Aorta (tissue), 5 donors: ENCODE measurements at places on chromosomes 3 and 15.

- peak; percentile 65 for DNase-seq
Observed at GRCh38 chr15:101615414-101615985, 36.7 kb downstream of the TM2D3 start.

DNA sequence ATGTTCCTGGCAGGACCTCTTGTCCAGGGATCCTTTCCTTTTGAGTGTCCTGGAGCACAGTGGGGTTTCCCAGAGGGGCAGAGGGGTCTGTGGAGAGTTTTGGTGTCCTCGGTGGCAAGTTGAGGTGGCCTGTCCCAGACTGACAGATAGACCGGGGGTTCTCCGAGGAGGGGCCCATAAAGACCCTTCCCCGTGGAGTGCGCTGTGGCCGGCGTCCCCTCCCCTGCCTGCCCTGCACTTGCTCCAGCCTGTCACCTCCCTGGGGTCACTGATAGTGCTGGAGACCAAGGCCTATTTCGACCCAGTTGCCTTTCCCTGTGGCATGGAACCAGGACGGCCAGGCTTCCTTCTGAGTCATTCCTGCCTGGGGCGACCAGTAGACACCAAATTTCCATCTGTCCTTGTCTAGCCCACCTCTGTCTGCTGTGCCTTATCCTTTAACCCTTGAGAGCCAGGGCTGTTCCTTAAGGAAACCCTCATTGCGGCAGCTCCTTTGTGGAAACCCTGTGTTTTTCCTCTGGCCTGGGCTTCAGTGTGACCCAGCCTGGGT lies 2.9 kb downstream of the MUC4 start:
- peak; percentile 42 for DNase-seq

GRCh38 chr3:134847349-134847748 lies 52.3 kb downstream of the EPHB1 start:
- DNase-seq, result no peak

- DNase-seq, result no peak
Observed at GRCh38 chr3:187120326-187120725, 19.0 kb downstream of the RPL39L start.

GRCh38 chr3:155387571-155387970 lies 94.1 kb upstream of the STRIT1 start:
- no peak for DNase-seq

DNA sequence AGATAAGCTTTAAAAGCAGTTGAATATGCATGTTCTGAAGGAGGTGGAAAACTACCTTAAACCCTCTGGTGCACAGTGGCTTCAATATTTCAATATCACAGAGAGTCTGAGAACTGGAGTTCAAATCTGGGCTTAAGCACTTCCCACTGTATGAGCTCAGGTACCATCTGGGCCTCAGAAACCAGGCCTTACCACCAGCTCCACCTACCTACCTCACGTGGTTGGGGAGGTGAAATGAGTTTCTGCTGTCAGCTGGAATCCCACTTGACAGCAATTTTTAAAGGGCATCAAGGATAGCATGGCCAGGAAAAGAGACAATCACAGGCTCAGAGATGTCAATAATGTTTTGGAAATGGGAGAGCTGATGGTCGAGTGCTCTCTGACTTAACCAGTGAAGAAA lies 5.0 kb downstream of the CHCHD4 start:
- no peak for DNase-seq

GRCh38 chr3:134559591-134559990 lies 73.7 kb downstream of the CEP63 start:
- no peak for DNase-seq

DNA sequence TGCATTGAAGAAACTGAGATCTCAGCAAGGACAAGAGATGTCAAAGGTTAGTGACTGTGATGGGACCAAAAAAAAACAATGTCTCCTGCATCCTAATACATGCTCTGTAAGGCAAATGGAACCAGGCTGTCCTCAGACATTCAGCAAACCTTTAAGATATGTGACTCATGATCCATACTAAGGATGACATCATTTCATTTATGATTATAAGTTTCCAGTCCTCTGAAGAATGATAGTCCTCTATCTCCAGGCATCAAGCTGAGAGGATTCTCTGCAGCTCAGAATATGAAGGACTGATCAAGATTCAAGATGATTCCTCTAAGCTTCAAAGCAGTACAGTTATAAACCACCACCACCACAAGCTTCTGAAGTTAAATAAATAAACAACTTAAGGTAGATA lies 47.6 kb downstream of the SSR3 start:
- no peak for DNase-seq

- DNase-seq, result no peak
Observed at GRCh38 chr3:11199902-11200845, 45.9 kb downstream of the HRH1 start.

GRCh38 chr3:175163686-175164085 lies 304.6 kb downstream of the NAALADL2 start:
- DNase-seq, result no peak

DNA sequence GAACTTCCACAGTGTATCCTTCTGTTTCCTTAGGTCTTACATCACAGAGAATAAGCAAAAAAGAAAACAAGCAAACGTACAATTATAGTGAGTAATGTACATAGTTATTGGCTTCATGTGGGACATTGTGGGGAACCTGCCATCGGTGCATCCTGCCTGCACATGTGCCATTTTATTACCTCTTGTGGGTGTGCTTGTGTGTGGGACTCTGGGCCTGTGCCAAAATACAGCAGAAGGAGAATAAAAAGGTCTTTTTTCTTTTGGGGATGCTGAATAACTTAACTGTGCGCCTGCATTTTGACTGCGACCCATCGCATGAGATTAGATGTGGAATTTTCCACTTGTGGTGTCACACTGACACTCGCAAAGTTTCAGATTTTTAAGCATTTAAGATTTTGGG lies 169.6 kb upstream of the DCBLD2 start:
- DNase-seq, result no peak

- DNase-seq, result no peak
Observed at GRCh38 chr15:66919421-66919820, 146.0 kb upstream of the SMAD3 start.

DNA sequence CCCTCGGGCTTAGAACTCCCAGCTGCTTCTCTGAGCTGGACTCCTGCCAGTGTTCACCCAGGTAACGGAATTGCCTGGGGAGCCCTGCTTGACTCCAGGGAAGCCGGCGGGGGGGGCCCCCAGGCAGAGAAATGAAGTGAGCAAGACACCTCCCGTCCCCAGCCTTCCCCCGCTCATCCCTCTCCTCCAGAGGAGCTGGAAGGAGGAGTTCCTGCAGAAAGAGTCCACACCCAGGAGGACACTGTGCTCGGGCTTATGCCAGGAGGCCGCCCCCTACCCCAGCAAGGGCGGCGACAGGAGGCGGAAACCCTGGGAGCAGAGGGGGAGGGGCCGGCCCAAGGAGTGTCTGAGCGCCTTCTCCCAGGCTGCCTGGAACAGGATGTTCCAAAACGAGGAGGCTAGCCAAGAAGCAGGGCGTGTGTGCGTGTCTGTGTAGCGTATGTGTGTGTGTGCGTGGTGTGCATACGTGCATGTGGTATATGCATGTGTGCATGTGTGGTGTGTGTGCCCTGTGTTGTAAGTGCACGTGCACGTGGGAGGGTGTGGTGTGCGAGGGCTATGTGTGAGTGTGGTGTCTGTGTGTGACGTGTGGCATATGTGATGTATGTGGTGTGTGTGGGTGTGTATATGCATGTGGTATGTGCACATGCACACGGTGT lies 511.3 kb downstream of the SHQ1 start:
- peak; percentile 89 for DNase-seq

GRCh38 chr3:9384141-9384828 lies 13.1 kb upstream of the SETD5 start:
- no peak for DNase-seq

DNA sequence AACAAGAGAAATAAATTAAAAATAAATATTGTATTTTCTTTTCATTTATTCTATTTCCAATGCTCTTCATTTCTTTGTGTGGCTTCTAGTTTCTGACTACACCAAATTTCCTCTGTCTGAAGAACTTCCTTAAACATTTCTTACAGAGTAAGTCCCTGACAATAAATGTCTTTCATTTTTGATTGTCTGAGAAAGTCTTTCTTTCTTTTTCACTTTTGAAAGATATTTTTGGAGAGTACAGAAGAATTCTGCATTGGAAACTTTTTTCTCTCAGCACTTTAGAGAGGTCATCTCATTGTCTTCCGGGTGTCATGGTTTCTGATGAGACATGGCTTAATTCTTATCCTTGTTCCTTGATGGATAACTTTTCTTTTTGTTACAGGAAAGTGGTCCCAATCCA lies 119.6 kb downstream of the MOBP start:
- no peak for DNase-seq

DNA sequence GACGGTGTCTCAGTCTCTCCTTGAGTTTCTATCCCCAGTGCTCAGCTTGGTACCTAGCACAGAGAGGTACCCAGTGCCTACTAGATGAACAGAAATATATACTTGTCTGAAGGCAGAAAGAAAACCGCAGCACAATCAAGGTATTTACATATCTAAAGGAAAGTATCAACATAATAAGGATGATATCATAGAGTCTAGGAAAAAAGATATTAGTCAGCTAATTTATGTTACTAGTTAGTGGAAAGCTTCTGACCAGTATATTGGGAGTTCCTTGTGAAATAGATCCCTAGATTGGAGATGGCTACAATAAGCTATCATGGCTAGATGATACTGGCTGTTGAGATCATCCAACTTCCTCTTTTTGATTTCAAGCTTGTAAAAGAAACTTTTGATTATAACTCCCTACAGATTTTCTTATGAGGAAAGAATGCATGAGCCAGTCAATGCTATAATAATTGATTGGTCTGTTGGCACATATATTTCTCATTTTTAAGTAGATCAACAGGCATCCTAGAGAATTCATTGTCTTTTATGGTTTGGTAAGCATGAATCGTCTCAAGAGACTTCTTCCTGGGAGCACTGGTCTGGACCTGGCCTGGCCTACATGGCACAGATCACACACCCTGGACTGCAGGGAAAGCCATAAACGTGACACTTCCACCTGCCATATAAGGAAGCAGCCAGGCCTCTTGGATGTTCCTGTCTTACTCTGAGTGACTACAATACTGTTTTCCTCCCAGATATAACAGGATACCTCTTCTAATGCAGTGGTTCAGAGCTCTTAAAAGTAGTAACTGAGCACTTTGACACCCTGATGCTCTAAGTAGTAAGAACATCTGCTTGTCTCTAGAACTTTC lies 60.7 kb downstream of the IMPG2 start:
- DNase-seq, result no peak

DNA sequence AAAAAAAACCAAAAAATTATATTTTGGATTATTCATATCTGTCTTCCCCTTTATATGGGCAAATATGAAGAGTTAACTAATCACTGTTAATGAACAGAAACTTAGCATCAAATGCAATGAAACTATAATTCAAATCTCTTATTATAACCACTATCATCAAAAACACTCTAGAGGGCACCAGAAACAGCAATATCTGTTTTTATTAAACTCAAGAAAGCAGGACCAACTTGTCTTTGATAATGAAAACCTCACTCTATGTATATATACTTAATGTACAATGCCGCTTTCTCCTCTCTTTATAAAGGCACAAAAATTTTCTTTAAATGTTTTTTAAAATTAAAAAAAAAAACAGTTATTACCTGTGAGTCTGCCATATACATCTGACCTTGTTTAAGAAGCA lies 92.7 kb downstream of the UACA start:
- DNase-seq, result no peak

DNA sequence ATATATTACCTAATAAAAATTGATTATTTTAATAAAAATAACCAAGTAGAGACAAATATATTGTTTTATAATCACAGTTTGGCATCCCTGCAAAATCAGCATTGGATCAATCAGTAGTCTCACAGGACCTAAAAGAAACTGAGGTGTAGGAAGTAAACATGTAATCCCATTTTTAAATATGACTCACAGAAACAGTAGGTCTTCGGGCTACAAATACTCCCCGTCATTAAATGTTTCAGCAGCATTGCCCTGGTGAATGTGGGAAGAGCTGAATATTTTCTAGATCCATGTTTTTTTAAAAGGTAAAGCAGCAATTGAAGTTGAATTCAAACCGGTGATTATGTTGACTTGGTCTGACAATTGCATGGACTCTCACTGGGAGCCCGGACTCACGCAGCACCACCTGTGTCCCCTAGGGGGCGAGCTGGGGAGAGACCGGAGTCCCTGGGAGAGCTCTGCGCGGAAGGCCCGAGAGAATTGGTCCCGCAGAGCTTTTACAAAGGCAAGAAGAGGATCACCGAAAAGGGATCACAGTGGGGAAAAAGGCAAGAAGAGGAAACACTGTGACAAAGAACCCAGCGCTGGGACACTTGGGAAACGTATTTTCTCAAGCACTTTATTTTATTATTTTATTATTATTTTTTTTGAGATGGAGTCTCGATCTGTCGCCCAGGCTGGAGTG lies 17.2 kb upstream of the USP3 start:
- DNase-seq, result peak; percentile 96

DNA sequence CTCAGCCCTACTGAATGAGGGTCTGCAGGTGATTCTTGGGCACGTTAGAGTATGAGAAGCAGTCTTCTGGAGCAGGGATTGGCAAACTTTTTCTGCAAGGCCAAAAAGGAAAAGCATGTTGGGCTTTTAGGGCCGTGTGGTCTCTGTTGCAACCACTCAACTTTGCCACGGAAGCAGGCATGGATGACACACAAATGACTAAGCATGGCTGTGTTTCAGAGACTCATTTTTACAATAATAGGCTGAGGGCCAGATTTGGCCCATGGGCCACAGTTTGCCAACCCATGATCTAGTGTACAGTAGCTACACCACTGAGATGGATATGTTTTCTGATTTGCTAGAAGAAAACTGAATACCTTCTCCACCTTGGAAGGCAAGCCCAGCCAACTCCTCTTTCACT lies 66.1 kb upstream of the PRICKLE2 start:
- peak; percentile 69 for DNase-seq

- no peak for DNase-seq
Observed at GRCh38 chr3:149632225-149632624, 25.6 kb downstream of the WWTR1 start.

- no peak for DNase-seq
Observed at GRCh38 chr3:14284694-14285547, 106.3 kb downstream of the LSM3 start.

GRCh38 chr3:161548301-161548700 lies 51.7 kb downstream of the OTOL1 start:
- DNase-seq, result no peak

DNA sequence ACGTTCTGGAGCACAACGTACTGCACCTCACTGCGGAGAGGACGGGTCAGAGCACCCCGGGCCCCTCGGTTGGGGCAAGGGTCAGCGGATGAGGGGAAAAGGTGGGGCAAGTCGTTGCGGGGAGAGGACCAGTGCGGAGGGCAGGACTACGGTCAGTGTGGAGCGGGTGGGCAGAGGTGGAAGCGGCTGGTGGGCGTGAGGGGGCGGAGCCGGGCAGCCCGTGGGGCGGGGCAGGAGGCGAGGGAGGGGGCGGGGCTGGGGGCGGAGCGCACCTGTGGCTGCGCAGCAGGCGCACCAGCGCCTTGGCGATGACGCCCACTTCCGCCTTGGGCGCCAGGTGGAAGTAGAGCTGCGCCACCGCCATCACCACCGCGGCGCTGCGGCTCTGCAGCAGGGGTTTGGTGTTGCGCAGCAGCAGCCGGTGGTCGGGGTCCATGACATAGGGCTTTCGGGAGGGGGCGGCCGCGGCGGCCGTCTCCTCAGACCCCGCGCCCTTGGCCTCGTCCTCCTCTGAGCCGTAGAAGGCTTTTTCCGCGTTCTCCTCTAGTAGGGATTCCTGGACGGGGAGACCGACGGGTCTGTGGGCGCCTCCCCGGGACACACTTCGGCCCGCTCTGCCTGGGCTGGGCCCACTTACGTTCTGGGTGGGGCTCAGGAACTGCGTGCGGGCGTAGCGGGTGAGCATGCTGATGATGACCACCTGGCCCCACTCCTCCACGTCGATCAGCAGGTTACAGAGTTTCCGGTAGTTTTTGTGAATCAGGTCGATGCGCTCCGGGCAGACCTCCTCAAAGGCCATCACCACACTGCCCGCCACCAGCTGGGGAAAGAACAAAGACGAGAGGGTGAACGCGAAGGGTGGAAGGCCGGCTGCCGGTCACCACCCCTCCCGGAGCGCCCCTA lies 29.2 kb downstream of the AP3B2 start:
- no peak for DNase-seq
